ENCODE measurements at places on chromosomes 6 and 20. TPM values are rescaled to one million over a fixed set of nuclear protein-coding genes. Genes with fewer than 3 reads are reported as not detected.

The COL21A1 gene
- 5.4 TPM for total RNA-seq

DNA sequence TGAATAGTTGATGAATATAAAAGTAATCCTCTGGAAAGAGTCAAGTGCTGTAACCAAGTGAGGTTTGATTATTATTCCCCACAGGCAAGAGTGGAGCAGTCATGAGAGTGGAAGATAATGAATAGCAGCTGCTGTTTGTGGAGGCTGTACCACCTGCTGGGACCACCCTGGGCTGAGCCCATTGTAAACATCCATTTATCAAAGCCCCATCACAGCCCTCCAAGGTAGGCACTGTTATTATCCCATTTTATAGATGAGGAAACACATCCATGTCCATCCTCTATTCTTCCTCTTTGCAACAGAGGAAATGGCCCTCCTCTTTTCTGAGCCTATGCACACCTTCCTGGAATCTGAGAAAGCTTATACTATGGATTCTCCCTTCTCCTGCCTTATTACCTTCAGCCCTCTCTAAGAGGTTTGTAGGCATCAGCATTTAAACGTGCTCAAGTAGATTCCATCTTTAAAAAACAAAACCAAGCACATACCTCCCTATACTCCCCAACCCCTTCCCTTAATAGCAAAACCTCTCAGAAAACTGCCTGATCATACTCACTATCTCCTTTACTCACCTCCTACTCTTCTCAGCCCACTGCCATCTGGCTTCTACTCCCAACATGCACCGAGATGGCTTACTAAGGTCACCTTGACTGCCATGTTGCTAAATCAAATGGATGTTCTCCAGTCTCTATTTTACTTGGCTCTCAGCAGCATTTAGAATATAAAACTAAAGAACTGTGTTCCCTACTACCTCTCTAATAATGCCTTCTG lies 37.1 kb downstream of the CDH22 start:
- peaks cover 2% of the 10 kb centered on the region for H3K4me1 ChIP-seq
- no peak for DNase-seq
- H3K27me3 ChIP-seq = peaks cover 68% of the 10 kb centered on the region
- no peak overlapping the region for H3K27ac ChIP-seq
- H3K36me3 ChIP-seq = no peaks in the 10 kb centered on the region
- H3K4me3 ChIP-seq = no peak overlapping the region

The SPTLC3 gene
- total RNA-seq = 20.3 TPM

GRCh38 chr6:38057994-38058393 lies 238.5 kb downstream of the ZFAND3 start:
- H3K4me1 ChIP-seq = peaks cover 12% of the 10 kb centered on the region
- H3K36me3 ChIP-seq = peaks cover 8% of the 10 kb centered on the region
- DNase-seq = peak; percentile 44

DNA sequence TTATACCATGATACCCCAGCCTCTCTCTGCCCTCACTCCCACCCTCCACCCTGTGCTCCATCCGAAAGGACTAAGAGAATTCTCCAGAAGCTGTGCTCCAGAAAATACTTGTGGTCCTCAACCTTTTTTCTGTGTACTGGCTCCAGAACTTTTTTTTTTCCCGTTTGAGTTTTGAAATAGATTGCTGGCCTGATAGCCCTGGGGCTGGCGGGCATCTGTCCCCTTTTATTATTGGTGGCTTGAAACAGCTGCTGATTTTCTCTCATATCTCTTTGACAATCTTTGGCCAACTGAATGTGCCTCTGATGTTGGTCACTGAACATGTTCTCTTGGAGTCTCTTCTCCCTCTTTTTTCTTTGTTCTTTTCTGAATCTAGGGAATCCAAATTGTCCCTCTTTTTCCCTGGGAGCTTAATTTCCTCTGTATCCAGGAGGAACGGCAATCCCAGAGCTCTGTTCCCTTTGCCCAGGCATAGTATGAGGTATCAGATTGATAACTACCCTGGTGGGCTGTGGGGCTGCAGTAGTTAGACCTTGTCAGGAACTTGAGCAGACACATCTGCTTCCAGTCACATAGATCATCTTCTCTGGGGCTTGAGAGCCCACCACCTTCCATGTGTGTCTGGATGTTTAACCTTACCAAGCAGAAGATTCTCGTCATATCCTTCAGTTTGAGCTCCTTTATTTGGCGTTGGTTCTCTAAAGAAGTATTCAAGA lies 1.6 kb downstream of the PPARD start:
- peaks cover 18% of the 10 kb centered on the region for H3K4me1 ChIP-seq
- DNase-seq = no peak
- H3K36me3 ChIP-seq = peaks cover 30% of the 10 kb centered on the region
- H3K27me3 ChIP-seq = peaks cover 5% of the 10 kb centered on the region
- H3K4me3 ChIP-seq = peak overlapping the region; percentile 82

DNA sequence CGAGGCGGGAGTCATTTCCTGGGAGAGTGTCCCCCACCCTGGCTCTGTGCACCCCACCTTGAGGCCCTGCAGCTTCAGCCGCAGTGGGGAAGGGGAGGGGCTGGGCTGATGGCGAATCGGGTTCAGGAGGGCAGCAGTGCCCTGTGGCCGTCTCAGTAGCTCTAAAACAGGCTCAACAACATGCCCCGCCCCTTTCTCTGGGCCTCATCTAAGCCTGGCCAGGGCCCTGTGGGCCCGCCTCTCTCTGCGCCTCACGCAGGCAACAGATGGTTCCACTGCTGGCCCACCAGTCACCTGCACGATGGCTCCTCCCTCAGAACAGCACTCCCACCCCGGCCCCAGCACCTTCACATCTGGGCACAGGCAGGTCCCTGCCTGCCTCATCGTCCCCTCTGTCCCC lies 30.2 kb downstream of the CHRNA4 start:
- no peak for DNase-seq
- peaks cover 8% of the 10 kb centered on the region for H3K27me3 ChIP-seq
- H3K27ac ChIP-seq = no peak overlapping the region
- no peak overlapping the region for H3K4me3 ChIP-seq

GRCh38 chr20:62827311-62828038 lies 10.6 kb downstream of the COL9A3 start:
- no peaks in the 10 kb centered on the region for H3K27me3 ChIP-seq
- DNase-seq = no peak
- H3K4me3 ChIP-seq = no peak overlapping the region
- no peak overlapping the region for H3K27ac ChIP-seq
- no peaks in the 10 kb centered on the region for H3K36me3 ChIP-seq
- H3K4me1 ChIP-seq = peaks cover 11% of the 10 kb centered on the region

- no peak for DNase-seq
- H3K36me3 ChIP-seq = no peaks in the 10 kb centered on the region
- peaks cover 8% of the 10 kb centered on the region for H3K27me3 ChIP-seq
- no peaks in the 10 kb centered on the region for H3K4me1 ChIP-seq
- H3K27ac ChIP-seq = no peak overlapping the region
These were observed 130.6 kb downstream of the NRN1 start for GRCh38 chr6:5876076-5876475.

GRCh38 chr6:141254336-141254735 lies 878.4 kb upstream of the GJE1 start:
- H3K36me3 ChIP-seq = no peaks in the 10 kb centered on the region
- H3K4me1 ChIP-seq = peaks cover 6% of the 10 kb centered on the region
- peak overlapping the region; percentile 64 for H3K27ac ChIP-seq

DNA sequence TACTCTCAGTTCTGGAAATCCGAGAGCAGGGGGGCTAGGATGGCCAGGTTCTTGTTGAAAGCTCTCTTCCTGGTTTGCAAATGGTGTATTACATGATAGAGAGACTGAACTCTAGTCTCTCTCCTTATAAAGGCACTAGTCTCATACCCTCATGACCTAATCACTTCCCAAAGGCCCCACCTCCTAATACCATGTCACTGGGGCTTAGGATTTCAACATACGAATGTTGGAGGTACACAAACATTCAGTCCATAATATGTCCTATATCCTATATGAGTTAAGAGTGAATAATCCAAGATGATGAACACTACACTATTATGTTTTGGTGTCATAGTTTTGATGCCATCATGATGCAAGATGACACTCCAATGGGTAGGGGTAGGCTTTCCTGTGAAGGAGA lies 20.0 kb upstream of the TXLNB start:
- H3K4me1 ChIP-seq = peaks cover 10% of the 10 kb centered on the region
- no peak overlapping the region for H3K27ac ChIP-seq
- no peaks in the 10 kb centered on the region for H3K27me3 ChIP-seq
- no peak for DNase-seq
- H3K36me3 ChIP-seq = no peaks in the 10 kb centered on the region
- H3K4me3 ChIP-seq = no peak overlapping the region

DNA sequence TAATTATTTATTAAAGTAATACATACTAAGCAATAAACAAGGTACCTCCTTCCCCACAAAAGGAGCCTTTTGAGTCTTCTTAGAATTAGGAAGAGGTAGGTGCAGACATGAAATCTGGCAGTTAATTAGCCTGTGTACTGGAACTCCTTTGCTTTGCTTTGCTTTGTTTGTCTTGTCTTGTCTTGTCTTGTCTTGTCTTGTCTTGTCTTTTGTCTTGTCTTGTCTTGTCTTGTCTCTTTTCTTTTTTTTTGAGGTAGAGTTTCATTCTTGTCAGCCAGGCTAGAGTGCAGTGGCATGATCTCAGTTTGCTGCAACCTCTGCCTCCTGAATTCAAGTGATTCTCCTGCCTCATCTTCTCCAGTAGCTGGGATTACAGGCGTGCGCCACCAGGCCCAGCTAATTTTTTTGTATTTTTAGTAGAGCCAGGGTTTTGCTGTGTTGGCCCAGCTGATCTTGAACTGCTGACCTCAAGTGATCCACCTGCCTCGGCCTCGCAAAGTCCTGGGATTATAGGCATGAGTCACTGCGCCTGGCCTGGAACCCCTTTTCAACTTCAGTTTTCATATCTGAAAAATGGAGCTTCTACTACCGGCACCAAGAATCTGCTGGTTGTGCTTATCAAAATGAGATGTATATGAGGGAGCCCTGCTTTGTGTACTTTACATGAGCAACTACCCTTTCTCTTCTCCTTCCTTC lies 301.2 kb downstream of the CDKAL1 start:
- peak overlapping the region; percentile 52 for H3K27ac ChIP-seq
- no peaks in the 10 kb centered on the region for H3K36me3 ChIP-seq
- peaks cover 14% of the 10 kb centered on the region for H3K4me1 ChIP-seq
- peak; percentile 65 for DNase-seq
- H3K27me3 ChIP-seq = no peaks in the 10 kb centered on the region
- no peak overlapping the region for H3K4me3 ChIP-seq
